M059J (cell line): ENCODE measurements at places on chromosomes 5 and 9. TPM values are rescaled to one million over a fixed set of nuclear protein-coding genes. Genes with fewer than 3 reads are reported as not detected.

- DNase-seq, result peak; percentile 82
These were observed 220.8 kb downstream of the SNX18 start for GRCh38 chr5:54738118-54738972.

DNA sequence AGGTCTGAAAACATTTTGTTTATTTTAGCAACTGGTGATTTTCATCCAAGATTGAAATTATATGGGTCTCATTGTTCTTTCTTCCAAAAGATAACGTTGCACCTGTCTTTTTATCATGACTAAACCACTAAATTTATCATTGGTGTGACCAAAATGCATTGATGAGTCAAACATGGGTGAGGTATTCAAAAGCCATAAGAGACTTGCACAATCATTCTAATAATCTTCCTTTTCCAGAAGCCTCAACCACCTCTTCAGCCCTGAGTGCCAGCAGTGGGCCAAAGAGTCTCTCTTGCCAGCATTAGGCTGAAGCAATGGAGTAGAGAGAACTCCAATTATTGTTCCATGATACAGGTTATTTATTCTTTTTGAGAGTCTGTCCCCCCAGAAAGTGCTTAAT is 198.9 kb downstream of the LURAP1L start:
- no peak for DNase-seq

- DNase-seq, result peak; percentile 51
These were observed 143.6 kb downstream of the MRPS30 start for GRCh38 chr5:44952376-44952775.

DNA sequence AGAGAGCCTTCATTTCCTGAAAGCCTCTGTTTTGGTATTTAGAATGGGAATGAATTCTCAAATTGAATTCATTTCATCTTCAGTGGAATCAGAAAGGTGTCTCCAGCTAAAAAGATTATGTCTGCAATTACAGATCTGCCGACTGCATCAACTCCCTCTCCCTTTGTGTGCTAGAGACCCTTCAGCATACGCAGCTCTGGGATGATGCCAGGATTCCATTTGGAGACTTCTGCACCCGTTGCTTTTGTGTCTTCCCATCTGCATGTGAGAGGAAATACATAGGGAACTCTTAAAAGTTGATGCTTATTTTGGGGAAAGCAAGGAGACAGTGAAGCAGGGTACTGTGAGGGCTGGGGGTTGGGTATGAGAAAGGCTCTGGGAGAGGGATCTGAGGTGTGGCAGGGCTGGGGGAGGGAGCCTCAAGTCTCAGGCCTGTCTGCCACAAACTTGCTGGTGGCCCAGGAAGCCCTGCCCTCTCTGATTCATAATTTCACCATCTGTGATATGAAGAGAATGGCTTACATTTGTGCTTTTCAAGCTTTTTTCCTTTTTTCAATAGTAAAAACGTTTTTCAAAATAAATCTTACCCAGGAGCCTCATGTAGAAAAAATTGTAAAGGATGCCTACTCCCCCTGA is 89.7 kb upstream of the SAP30L start:
- DNase-seq, result peak; percentile 29

DNA sequence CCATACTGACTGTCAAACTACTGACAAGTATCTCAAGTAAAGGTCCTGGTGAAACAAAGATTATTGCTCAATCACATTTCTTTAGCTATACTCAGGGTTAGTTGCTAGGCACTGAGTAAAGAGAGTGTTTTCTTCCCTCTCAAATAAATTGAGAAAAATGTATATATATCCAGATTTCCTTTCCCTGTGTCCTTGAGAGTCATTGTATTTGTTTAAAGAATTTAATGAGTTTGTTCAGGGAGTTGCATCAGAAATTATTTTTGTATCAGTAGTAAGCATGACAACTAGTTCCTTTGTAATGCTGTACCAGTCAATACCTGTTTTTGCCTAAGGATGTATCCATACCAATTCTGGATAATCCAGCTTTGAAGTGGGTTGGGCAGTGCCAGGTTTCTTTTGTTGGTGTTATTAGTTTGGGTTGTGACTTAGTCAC is 3.2 kb upstream of the ANKHD1 start:
- no peak for DNase-seq

The MSX2 gene
- total RNA-seq, result not detected in 2 replicates

The ARL10 gene
- total RNA-seq, result 1.5 and 1.8 TPM in 2 replicates

The AGXT2 gene
- 0.07 TPM in 1 of 2 replicates, not detected in the other for total RNA-seq
